CD4-positive, alpha-beta T cell (primary cell): ENCODE measurements at places on chromosomes 6 and 20. TPM values are rescaled to one million over a fixed set of nuclear protein-coding genes. Genes with fewer than 3 reads are reported as not detected.

Gene MYT1
- total RNA-seq = not detected

GRCh38 chr20:17358854-17359253 lies 132.0 kb downstream of the PCSK2 start:
- H3K27ac ChIP-seq = no peak overlapping the region
- DNase-seq = no peak
- no peaks in the 10 kb centered on the region for H3K36me3 ChIP-seq

DNA sequence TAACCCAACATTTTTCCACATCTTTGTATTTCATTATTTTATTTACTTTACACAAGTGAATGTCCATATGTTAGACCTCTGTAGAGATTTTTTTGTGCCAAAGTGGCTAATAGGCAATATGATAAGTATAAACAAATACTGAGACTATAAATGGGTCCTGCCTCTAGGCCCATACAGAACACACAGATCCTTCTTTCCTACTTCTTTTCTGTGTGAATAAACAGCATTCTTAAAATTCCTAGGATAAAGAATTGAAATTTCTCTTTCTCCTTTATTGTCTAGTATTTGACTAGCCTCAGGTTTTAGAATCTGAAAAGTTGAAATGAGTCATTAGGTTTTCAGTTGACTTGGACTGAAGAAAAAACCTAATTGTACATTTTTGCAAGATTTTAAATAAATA lies 46.3 kb upstream of the HS3ST5 start:
- H3K4me3 ChIP-seq = no peak overlapping the region
- H3K36me3 ChIP-seq = no peaks in the 10 kb centered on the region
- no peaks in the 10 kb centered on the region for H3K27me3 ChIP-seq
- no peak overlapping the region for H3K27ac ChIP-seq
- DNase-seq = no peak
- no peaks in the 10 kb centered on the region for H3K4me1 ChIP-seq

DNA sequence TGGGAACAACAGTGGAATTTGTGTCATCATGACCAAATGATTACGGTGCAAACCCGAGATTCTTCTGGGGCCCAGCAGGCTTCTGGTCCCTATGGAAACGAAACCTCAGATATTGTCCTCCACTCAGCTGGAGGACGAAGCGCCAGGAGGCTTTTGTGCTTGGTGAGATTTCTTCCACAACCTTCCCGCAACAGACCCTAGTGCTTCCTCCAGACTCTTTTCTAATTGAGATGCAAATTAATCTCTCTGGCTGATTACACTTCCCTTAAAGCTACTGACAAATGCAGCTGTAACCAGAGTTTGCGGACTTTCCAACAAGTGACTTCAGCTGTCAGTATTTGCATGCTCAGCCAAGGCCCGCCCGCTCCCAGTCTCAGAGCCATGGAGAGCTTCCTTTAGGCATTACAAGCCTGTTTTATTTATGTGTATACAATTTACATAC lies 96.0 kb downstream of the INSM1 start:
- H3K36me3 ChIP-seq = peaks cover 11% of the 10 kb centered on the region
- no peak overlapping the region for H3K27ac ChIP-seq
- DNase-seq = no peak

DNA sequence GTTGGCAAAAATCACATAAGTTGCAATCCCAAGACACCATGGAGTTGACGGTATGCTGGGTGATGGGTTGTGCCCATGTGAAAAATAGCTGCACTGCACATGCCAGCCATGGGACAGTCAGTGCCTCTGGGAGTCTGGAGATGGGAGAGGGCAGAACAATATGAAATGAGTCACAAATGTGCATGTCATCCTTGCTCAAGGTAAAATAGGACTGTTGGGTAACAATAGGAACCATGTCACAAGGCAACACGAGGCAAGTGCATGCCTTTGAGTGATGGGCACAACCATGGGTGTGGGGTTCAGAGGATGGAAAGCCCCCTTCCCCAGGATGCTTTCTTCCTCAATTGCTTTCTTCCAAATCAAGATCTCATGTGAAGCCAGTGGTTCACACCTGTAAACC lies 70.5 kb upstream of the PIM1 start:
- H3K36me3 ChIP-seq = no peaks in the 10 kb centered on the region
- H3K27me3 ChIP-seq = no peaks in the 10 kb centered on the region
- no peak for DNase-seq

DNA sequence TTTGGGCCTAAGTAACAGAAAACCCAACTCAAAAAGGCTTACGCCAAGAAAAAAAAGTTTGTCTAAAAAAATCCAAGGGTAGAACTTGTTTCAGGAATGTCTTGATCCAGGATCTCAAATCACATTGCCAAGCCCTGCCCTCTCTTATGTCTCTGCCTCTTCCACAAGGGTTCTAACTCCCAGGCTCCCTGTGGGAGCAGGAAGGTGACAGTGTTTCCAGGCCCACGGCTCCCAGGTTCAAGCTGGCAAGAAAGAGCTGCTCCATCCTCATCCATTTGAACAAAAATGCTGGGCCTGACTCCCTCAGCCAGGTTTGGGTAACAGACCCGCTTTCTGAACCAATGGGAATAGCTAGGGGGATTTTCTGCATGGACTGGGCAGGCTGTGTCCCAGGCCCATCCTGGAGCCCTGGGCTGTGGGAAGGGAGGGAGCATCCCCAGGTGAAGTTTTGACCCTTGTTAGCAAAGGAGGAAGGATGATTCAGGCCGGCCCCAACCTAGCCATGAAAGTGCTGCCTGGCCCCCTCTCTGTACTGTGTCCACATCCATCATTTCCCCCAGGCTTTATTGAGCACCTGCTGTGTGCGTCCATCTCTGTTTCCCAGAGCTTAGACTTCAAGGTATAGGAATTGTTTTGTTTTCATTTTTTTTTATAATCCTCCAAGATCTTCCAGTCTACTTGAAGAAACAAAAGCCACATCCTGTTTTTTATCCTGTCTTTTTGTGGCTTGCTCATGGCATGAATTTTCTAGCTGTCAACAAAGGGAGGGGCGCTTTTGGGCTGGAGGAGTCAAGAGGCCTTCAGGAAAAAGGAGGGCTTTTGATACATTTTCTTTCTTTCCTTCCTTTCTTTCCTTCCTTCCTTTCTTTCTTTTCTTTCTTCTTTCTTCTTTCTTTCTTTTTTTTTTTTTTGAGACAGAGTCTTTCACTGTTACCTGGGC lies 159.8 kb downstream of the TFAP2C start:
- no peak for DNase-seq
- H3K4me1 ChIP-seq = no peaks in the 10 kb centered on the region
- no peaks in the 10 kb centered on the region for H3K36me3 ChIP-seq
- H3K4me3 ChIP-seq = no peak overlapping the region

DNA sequence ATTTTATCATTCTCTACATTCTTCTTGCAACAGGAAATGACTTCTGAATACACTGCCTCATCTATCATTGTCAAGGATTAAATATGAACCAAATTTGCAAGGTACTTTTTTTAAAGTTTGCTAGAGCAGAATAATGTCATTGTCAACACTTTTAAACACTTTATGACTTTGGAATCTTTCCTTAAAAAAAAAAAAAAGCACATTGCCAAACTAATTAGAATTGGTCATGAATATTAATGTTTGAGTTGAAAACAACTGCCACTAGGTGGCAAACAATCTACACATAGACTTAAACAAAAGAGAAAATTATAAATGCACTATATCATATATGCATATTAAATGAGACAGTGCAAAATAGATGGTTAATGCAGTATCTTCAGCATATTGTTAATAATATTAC lies 32.5 kb upstream of the TMEM244 start:
- no peak overlapping the region for H3K4me3 ChIP-seq
- no peaks in the 10 kb centered on the region for H3K4me1 ChIP-seq
- H3K36me3 ChIP-seq = no peaks in the 10 kb centered on the region
- no peak for DNase-seq

GRCh38 chr6:57263739-57264138 lies 41.6 kb upstream of the RAB23 start:
- DNase-seq = no peak
- H3K4me1 ChIP-seq = no peaks in the 10 kb centered on the region
- H3K27me3 ChIP-seq = no peaks in the 10 kb centered on the region
- H3K27ac ChIP-seq = no peak overlapping the region
- no peak overlapping the region for H3K4me3 ChIP-seq
- H3K36me3 ChIP-seq = no peaks in the 10 kb centered on the region

Gene KCNQ5
- 2.5 TPM for total RNA-seq
